ENCODE measurements at places on chromosomes 2 and 18.

- no peak for DNase-seq
These were observed 176.2 kb upstream of the HDAC4 start for GRCh38 chr2:239576784-239577685.

- DNase-seq = no peak
These were observed 474.8 kb downstream of the ARHGAP15 start for GRCh38 chr2:143603846-143604565.

- no peak for DNase-seq
These were observed 196.6 kb upstream of the SLC35G4 start for GRCh38 chr18:11412811-11413210.

DNA sequence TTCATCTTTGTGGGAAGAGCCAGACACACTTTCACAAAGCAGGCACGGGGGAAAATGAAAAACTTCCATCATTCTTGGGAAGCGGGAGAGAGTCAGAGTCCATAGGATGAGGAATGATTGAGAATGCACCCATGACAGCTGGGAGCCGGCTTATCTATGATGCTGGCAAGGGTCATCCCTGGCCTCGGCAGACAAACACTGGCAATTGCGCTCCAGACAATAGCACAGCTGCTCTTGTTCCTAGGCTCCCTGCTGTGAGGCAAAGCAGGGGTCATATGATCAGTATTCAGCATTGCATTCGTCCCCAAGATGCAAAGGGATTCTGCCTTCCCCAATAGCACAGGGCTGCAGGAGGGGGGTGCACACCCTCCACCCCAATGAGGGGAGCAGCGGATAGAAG is 33.0 kb downstream of the CYRIA start:
- no peak for DNase-seq

GRCh38 chr2:949384-950079 is 1.1 kb upstream of the SNTG2 start:
- no peak for DNase-seq

- no peak for DNase-seq
These were observed 22.4 kb downstream of the CRYGD start for GRCh38 chr2:208101716-208102631.

- DNase-seq = no peak
These were observed 54.2 kb upstream of the ID2 start for GRCh38 chr2:8627692-8628085.

DNA sequence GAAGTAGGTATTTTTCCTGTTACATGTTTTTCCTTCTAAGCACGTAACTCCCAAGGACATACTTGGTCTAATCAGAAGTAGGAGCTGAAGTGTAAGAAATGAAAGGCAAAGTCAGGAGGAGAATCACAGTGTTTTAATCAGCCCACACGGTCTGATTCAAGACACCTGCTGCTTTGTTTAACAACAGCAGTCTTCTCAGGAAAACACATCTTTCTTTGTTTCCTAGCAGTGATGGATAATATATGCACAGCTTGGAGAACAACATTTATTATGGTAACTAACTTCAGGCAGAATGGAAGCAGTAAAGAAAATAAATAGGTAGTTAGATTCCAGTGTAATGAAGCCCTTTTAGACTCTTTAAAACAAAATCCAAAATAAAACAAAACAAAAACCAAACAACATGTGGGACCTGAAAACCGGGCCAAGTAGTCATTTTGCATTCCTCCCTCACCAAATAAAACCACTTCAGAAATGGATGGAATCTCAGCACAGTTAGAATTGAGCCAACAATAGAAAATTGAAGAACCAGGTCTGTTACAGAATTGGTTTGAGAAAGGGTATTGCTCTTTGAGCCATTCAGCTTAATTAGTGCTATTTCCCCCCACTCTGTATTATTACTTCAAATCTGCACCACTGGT is 61.1 kb upstream of the UGP2 start:
- DNase-seq = no peak

DNA sequence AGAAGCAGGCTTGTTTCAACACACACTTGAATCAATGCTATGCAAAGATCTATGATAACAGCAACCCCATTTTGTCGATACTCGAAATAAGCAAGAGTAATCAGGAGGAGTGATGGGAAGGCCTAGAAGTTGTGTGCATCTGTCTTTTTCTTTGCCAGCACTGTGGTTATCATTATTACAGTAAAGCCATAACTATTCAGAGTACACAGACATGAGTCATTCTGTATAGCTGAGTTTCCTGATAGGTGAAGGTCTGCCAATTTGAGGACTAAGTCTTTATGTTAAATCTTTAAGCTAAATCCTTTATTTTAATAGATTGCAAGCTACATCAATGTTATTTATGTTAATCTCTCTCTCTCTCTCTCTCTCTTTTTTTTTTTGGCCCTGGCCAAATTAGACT is 1344.4 kb upstream of the CELF4 start:
- no peak for DNase-seq

DNA sequence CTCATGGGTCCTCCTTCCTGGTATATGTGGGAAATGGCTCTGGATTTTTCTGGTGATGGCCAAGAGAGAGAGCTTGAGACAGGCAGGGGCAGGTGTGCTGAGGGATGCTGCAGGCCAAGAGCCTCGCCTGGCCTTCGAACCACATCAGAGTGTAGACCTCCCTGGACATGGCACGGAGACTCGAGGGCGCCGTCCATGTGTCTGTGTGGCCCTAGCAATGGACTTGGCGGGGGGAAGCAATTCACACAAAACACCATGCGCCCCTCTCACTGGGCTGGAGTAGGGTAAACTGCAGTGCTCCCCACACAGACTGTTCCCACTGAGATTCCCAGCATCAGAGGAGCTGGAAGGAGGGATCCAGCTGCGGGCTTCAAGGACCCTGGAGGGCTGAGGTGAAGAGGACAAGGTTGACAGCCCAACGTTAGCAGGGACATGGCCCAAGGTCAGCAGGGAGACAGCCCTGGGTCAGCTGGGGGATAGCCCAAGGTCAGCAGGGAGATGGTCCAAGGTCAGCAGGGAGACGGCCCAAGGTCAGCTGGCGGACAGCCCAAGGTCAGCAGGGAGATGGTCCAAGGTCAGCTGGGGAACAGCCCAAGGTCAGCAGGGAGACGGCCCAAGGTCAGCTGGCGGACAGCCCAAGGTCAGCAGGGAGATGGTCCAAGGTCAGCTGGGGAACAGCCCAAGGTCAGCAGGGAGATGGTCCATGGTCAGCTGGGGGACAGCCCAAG is 75.4 kb upstream of the HDAC4 start:
- no peak for DNase-seq

DNA sequence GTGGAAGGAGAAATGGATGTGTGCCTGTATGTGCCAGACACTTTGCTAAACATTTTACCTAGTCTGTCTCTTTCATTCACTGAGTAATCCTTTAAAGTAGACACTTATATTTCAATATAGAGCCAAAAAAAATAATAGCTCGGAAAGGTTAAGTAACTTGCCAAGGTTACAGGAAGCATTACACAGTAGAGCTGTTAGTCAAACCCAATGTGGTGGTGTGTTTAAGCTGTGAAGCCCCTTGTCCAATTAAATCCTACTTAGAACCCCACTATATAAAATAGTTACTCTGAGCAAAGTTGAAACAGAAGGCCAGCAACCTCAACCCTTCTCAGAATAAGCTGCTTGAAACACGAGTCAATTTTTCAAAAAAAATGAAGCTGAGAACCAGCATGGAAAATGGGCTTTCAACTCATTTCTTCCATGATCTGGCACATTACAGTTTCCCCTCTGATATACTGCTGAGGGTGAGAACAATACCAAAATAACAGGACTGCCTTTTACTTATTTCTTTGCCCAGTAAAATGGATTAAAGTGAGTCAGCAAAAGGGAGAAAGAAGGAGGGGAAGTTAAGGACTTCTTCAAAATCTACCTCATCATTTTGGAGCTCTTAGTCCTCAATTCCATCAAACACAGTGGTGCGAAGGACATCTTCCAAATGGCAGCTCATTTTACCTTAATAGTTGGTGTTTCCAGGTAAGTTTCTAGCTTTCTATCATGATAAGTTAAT is 7.9 kb downstream of the RDH14 start:
- DNase-seq = no peak

DNA sequence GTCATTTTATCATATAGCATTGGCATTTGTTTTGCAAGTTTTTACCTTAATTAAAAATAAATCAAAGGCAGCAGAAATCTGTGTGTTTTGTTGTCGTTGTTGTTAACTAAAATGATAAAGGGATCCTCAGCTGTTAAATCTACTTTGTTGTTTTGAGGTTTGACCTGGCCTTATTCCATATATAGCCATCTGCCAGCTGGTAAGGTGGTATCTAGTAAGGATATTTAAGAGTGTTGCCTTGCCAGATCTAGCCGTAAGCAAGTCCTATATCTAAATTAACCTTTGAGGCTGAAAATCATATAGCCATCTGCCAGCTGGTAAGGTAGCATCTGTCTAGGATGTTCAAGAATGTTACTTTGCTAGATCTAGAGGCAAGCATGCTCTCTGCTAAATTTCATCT is 56.6 kb downstream of the BMPR2 start:
- no peak for DNase-seq

- no peak for DNase-seq
These were observed 181.3 kb downstream of the INSIG2 start for GRCh38 chr2:118269408-118270051.

DNA sequence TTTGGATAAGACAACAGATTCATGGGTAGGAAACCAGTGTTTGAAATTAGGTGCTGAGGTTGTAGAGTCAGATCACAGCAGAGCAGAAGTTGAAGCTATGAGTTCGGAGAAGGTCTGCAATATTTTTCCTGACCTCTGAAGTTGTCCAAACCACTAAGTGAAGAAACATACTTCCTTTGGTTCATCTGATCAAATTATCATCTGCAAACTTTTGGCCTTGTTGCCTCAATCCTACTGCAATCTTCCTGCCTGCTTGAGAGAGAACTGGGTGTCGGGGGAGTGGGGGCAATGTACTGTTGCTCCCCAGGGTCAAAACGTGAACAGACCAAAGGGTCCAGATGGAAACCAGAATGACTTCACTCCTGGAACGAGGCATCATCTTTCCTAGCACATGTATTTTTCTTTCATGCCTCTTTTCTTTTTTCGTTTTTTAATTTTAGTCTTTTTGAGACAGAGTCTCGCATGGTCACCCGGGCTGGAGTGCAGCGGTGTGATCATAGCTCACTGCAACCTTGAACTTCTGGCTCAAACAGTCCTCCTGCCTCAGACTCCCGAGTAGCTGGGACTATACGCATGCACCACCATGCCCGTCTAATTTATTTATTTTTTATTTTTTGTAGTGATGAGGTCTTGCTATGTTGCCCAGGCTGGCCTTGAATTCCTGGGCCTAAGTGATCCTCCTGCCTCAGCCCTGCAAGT is 42.7 kb downstream of the RAB31 start:
- no peak for DNase-seq

DNA sequence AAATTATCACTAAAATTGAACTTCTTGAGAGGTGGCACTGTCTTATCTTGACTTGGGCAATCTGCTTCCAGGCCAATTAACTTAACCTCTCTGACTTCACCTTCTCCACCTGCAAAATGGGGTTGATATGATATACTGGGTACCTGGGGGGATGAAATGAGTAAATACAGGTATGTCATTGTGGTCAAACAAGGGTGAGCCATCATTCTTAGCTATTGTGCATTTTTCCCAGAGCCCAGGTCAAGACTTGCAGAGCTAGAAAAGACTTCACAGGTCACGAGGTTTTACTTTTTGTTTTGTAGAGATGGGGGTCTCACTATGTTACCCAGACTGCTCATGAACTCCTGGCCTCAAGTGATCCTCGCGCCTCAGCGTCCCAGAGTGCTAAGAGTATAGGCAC is 145.0 kb downstream of the PRKCE start:
- no peak for DNase-seq

DNA sequence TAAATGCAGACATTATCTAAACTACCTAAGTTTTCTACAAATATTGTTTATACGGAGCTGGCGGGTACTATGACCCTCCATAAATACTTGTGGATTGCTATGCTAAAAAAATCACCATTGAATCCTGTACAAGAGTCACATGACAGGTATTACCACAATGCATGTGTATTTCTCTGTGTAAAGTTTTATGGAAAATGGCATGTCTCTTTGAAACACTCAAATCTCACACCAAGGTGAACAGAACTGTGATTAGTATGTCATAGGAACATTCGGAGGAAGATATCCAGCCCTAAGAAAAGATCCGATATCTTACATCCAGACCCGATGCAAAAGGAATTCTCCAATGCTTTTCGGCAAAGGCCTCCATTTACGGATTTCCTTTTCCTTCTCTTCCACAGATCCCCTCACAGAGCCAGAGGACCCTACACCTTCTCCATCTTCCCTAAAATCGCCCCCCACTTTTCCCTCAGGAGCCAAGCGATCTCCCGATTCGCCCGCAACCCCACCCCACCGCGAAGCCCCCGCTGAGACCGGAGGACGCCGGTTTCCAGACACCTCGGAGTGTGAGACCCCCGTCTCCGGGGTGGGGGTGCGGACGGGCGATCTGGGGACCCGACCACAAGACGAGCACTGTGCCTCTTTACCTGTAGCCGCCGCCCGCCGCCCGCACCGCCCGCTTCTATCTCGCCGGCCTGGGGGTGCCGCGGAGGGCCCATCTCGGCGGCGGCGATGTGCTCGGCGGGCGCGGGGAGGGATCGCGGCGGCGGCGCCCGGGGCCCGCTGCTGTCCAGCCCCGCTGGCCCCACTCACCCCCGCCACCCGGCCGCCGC is 1.2 kb downstream of the SAP130 start:
- no peak for DNase-seq

DNA sequence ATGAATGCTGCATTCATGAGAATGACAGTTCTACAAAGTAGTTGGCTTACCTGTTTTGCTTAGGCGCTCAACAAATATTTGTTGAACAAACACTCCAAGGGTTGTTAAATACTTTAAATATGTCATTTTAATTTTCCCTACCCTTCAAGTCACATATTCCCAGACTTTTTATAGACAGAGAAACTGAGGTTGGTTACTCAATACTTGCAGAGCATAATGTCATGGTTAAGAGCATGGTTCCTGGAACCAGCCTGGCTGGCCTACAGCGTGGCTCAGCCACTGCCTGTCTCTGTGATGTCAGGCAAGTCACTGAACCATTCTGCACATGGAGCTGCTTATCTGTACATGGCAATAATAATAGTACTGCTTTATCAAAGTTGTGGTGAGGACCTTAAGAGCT is 120.0 kb upstream of the STK17B start:
- no peak for DNase-seq

DNA sequence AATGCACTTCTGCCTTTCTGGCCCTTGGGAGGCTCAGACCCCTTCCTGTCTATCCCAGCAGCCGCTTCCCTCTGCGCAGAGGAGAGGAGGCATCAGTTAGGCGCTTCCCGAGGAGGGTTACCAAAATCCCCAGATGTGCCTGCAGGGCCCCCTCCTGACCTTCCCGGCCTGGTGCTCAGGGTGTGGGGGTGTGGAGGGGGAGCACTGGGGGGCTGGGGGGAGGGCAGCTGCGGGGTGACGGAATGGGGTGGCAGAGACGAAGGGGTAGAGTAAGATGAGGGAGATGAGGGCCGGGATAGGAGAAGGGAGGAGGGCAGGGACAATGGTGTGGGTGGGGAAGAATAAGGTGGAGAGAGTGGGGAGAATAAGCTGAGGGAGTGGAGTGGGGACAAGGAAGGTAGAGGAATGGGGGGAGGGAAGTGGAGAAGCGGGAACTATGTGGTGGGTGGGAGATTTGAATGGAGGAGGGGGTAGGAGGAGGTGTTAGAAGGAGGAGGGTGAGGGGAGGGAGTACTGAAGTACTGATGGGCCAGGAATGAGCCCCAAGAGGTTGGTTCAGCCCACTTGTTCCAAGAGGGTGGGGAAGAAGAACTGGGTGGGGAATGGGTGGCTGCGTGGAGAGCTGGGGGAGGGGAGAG is 6.5 kb upstream of the ZAP70 start:
- DNase-seq = no peak
